ENCODE measurements at places on chromosomes 6 and 20.
A peak's percentile ranks its signal among the peaks of the same experiment; 100 is the strongest.

DNA sequence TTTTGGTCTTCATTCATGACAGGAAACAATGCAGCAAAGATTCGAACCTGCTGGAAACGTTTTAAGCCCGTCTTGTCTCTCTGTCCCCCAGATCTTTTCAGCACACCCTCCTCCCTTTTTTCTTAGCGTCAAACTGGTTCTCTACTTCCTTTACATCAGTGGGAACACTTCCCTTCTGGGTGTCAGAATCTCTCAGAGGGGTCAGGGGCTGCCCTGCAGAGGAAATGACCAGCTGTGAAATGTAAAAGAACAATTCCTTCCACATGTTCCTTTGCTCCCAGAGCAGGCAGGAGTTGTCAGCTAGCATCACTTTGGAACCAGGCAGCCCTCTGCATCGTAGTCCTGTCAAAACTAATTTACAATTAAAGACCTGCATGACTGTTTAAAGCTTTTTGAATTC is 619.0 kb downstream of the TFAP2A start:
- DNase-seq = no peak

- no peak for DNase-seq
Measured at GRCh38 chr20:21027569-21027968, 78.6 kb downstream of the LINC00237 start.

GRCh38 chr6:26328265-26328844 is 36.6 kb upstream of the BTN3A2 start:
- no peak for DNase-seq

GRCh38 chr20:56911946-56912345 is 282.8 kb downstream of the TFAP2C start:
- no peak for DNase-seq

GRCh38 chr6:19333936-19334335 is 503.2 kb upstream of the ID4 start:
- no peak for DNase-seq

DNA sequence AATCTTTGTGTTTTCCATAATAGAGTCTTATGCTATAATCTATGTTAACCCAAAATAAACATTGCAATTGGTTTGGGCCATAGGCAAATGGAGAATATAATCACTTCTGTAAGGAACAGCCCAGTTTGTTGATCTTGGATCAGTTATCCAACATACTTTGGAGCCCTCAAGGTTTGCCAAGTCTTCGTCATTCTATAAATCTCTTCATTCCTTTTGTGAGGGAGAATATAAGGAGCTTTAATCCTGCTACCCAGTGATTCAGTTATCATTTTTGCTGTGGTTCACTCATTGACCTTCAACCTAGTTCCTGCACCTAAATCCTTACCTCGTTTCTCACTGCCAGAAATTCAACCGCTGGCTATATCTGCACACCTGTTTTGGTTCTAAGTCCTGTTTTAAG is 500.3 kb upstream of the PTCHD4 start:
- DNase-seq = no peak

- no peak for DNase-seq
Measured at GRCh38 chr20:38199501-38200390, 34.7 kb upstream of the TGM2 start.

GRCh38 chr6:54865091-54865631 is 18.6 kb downstream of the FAM83B start:
- DNase-seq = no peak

- no peak for DNase-seq
Measured at GRCh38 chr6:113365191-113365590, 492.0 kb upstream of the MARCKS start.

DNA sequence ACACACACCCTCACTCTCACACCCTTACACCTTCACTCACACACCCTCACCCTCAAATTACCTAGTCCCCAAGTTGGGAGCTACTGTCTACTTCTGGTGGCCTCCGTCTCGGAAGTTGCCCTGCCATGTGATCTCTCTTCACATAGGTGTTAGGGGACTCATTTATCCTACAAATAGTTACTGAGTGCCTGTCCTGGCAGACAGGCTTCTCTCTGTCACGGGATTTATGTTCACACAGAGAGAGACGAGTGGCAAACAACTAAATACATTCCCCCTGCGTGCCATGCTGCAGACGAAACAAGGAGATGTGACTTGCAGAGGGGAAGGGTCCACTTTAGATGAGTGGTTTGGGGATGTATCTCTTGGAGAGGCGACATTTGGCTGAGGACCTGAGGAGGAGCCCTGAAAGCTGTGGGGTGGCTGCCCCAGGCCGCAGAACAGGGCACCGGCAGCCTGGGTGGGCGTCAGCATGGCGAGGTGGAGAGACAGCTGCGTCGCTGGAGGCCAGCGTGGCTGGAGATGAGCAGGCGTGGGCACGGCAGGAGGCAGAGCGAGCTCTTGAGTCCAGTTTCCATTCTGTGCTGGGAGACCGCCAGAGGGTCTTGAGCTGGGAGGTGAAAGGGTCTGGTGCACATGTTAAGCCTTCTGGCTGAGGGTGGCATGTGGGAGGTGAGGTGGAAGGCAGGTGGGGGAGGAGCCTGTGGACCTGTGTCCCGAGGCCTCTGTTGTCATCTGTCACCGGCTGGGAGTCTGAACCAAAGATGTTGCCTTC is 17.2 kb downstream of the DYNLT1 start:
- DNase-seq = no peak

GRCh38 chr20:25863536-25864325 is 167.1 kb upstream of the ZNF337 start:
- no peak for DNase-seq

DNA sequence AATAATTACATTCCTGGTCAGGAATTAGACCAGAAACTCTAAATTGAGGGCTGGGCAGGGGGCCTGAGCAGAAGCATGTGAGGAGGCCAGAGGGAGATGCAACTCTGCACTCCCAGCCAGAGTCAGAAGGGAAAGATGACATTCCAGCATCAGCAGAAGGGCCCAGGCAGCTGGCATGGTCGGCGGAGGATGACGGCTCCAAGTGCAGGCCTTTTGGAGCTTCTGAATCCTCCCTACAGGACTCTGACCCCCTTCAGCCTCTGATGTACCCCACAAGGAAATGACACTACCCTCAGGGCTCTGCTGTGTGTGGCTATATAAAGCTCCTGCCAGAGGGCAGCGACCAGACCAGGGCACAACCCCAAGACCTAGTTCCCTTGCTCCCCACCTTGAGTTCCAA is 1.9 kb downstream of the LRFN2 start:
- no peak for DNase-seq

DNA sequence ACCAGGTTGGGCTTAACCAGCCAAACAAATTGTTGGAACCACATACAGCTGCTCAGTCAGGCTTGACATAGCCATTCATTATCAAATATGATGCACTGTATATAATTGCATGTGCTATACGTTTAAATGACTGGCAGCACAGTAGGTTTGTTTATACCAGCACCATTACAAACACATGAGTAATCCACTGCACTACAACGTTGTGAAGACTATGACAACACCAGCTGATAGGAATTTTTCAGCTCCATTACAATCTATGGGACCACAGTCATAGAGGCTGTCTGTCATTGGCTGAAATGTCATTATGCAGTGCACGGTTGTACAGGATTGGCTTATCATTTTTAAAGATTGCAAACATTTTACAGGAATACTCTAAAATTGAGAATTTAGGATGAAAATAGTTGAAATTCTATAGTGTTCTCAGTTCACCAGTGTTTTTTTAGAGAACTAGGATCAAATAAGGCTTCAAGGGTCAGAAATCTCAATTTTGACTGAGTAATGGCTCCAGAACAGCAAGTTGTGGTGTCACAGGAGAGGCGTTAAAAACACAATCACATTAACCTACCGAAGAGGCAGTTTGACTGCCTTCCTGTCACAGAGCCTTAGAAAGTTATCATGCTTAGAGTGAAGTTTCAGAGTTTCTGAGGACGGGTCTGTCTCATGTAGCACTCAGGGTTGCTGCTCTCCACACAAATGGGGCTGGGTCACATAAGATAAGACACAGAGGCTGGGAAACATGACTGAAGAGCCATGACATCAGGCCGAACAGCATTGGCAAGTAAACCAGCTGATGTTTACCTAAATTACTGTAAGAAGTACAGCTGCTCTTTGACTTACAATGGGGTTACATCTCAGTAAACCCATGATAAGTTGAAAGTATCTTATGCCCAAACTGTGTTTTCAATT is 60.7 kb upstream of the SMLR1 start:
- no peak for DNase-seq

- no peak for DNase-seq
Measured at GRCh38 chr20:48156951-48157700, 371.8 kb upstream of the SULF2 start.

GRCh38 chr20:44336725-44337380 is at the start of gene R3HDML:
Gene R3HDML, plus strand, starts transcription at chr20:44337043. Its CDS starts 115 bp downstream, at chr20:44337158.
- DNase-seq = no peak

GRCh38 chr6:41047745-41048732 is 5.0 kb upstream of the APOBEC2 start:
- DNase-seq = no peak

DNA sequence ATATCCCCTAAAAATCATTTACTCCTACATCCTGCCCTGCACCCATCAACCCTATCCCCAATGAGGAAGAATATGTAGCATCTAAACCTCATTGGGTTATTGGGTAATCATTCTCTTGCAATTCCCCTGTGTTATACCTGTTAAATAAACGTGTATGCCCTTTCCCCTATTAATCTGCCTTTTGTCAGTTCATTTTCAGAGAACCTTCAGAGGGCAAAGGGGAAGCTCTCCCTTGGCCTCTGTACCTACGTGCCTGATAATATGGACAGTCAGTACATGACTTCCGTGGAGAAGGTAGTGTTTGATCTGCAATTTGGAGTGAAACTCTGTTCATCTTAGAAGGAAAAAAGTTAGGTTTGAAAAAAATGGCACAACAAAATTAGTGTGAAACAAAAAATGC is 173.5 kb upstream of the RUNX2 start:
- DNase-seq = no peak

DNA sequence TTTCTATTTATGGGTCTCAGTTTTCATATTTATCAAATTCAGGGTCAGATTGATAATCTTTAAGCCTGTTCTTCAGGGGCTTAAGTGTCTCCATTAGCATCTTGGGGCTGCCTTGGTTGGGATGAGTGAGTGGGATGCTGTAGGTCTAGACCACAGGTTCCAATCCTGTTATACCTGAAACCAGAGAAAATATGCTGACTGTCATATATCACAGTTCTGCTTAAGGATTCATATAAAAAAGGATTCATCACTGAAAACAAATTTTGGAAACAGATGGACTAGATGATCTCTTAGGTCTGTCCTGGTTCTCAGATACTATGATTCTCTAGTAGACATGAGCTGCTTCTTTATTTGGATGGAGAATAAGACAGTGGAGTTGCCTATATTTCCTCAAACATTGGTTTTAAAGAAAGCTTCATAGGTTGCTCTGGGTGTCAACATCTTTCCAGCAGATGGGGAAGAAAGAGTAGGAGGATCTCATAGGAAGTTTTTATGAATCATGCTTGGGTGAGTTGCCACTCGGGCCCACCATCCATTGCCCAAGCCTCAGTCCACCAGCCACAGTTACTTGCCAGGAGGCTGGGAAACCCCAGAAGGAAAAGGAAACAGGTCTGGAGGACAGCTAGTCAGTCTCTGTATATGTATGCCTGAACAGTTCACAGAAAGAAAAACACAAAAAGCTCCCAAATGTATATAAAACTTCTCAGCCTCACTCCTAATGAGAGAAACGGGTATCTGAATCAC is 42.9 kb upstream of the MAP7 start:
- DNase-seq = no peak

- no peak for DNase-seq
Measured at GRCh38 chr20:48681873-48682426, 145.8 kb downstream of the PREX1 start.

DNA sequence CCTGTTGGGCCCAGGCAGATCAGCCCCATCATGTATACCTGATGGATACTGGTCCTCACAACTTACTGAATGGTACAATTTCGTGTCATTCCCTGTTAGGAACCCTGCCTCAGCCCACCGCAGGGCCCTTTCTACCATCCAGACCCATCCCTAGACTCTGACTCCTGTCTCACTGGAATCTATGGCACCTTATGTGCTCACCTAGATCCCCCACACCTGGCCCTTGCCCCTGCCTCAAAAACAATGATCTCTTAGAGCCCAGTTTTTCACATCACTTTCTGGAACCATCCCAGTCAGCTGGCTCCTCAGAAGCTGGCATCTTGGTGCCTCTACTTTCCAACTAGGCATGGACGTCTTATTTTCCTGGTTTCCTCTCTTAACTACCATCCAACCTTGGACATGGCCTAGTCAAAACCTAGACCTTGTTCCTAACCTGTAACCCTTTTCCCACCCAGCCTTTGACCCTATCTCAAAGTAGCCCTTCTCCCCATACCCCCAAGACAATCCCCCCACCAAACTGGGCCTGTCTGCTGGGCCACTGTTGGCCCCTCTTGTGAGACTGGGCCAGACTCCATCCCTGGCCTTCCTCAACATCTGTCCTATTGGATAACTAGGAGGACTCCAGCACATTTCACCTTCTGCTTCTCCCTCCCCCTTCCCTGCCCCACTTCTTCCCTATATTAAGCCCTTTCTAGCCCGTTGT is 981 bp downstream of the HM13 start:
- DNase-seq = no peak

GRCh38 chr20:5156675-5157448 is 30.1 kb downstream of the CDS2 start:
- no peak for DNase-seq

- no peak for DNase-seq
Measured at GRCh38 chr6:170394980-170395379, 88.4 kb downstream of the FAM120B start.

GRCh38 chr20:1950836-1951235 is 43.0 kb downstream of the PDYN start:
- DNase-seq = no peak

DNA sequence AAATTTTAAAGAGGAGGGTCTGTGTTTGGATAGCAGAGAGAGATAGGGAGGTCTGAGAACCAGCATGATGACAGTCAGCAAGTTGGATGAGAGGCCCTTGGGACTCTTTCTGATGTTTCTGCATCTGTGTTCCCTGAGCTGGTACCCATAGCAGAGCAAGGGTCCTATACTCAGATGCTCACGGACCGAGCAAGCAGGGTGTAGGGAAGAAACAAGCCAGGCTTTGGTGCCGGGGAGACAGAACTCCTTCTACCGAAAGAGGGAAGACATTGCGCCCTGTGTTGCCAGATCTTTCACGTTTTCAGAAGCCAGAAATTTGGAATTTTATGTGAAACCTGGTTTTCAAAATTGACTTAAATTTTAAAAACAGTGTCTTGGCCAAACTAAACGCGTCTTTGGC is 34.6 kb downstream of the NEDD9 start:
- DNase-seq = no peak

DNA sequence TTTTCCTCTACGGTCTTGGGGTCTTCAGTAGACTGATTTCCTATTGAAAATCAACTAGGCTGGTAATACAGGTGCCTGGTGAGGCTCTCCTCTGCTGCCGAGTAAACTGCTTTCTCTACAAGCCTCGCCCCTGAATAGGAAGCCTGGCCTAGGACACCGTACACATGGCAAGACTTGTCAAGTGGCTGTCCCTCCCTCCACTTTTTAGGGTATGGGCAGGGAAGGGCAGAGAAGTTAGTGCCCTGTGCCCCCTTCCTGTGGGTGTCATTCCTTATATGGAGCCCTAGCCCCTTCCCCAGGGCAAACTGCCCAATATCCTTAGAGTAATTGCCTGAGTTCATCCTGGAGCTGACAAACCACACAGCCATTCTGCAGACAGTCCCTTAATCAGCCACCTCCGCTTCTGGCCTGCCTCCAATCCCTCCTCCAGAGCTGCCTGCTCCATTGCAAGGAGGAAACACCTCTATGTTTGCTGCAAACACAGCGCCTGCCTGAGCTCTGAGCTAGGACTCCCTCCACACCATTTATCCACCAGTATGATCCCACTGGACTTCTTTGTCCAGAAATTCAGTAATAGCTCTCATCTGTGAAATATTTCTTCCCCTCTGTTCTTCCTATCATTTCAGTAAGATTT is 93.1 kb downstream of the CHD6 start:
- peak; percentile 29 for DNase-seq

All from thoracic aorta (tissue), 2 donors.